Activated CD4-positive, alpha-beta T cell treated with anti-CD3 and anti-CD28 coated beads, Interleukin-2, amount 50 U/mL, for 24 hours (primary cell): ENCODE measurements at places on chromosomes 5 and 9.

DNA sequence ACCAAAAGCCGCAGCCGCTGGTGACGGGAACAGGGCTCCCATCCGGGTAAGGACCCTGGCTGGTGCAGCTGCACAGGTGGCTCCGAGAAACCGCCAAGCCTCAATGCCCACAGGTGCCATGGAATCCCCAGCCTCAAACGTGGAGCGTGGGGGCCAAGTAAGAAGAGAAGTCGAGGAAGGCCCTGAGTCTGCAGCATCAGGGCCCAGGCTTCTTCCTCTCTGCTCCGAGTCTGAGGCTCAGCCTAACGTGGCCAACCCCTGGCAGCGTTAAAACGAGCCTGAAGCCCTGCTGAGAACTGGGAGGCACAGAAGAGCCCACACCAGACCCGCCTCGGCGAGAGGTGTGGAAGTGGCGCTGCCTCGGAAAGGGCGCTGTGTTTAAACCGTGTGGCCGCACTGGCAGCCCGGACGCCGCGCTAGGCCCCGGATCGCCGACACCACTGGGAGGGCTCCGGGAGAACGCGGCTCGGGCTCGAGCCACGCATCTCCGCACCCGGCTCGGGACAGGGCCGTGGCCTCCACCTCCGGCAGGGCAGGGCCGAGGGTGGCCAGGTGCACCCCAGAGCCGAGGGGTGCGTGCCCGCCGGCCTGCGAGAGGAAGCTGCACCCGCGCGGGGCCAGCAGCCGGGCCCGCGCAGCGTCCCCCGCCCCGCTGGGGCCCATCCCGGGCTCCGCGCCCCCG is 730 bp downstream of the ZMYND19 start:
- no peak for DNase-seq

DNA sequence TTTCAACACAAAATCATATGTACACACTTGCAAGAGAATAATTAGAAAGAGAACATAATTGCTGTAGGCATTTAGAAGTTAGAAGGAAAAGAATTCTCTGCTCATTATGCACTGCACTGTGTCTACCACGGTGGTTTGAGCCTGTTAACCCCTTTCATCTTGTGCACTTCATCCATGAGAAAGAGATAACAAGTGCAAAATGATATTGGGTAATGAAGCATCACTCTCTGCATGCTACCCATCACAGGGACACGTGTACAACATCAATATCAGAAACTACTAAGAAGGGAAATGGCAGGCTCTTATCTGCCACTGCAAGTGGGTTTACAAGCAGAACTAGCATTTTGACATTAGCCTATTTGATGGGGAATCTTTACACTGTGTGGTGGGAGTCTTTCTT is 202.6 kb downstream of the CDH12 start:
- DNase-seq: no peak

DNA sequence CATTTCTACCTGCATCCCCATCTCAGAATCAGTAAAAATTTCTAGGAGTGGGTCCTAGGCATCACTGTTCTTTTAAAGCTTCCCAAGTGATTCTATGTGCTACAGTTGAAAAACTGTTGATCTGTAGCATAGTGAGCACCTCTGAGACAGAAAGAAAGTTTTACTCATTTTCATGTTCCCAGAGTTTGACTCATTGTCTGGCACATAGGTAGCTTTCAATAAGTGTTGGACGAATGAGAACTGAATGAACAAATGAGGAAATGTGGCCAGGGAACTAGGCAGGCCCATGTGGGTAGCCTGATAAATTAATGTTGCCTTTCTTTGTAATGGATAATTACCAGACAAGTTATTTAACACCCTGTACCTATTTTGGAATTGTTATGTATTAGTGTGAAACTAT is 33.8 kb downstream of the RNF180 start:
- DNase-seq: no peak

- no peak for DNase-seq
Measured at GRCh38 chr5:73630765-73631164, 4.8 kb downstream of the ARHGEF28 start.

- no peak for DNase-seq
Measured at GRCh38 chr9:13971415-13971814, 342.5 kb downstream of the NFIB start.

- no peak for DNase-seq
Measured at GRCh38 chr9:35518981-35519679, 29.2 kb downstream of the RUSC2 start.

GRCh38 chr9:78295731-78296130 is 1.2 kb upstream of the PSAT1 start:
- DNase-seq: no peak

- DNase-seq: no peak
Measured at GRCh38 chr9:132114102-132114707, 34.5 kb upstream of the MED27 start.

GRCh38 chr9:18250053-18250452 is 223.9 kb upstream of the ADAMTSL1 start:
- DNase-seq: no peak

DNA sequence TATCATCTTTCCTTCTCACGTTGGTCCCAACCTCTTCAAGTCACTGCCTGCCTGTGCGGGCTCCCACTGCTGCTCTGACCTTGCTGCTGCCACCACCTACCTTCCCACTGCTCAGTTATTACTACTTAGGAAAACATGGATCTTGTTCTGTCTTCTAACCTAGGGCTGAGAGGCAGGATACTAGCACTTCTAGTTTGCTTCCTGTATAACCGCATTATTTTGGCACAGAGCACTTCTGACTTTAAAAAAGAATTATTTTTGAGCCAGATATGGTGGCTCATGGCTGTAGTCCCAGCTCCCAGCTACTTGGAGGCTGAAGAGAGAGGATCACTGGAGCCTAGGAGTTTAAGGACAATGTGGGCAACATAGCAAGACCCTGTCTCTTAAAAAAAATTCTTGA is 135.4 kb upstream of the GNA14 start:
- no peak for DNase-seq

DNA sequence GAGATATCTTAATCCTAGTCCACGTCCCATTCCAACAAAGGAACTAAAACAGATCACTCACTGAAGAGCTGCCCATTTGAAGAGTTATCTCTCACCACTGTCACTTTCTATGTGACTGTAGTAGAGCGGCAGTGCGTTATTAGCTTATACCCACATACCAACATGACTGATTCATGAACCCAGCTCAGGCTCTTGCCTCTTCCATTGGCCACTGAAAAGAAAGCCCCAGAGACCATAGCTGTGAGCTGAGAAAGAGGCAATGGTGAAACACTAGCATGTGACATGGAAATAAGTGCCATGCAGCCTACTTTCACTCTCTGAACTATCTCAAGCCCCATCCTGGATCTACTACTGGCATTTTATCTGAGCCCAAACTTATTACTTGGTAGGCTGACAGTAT is 151.7 kb upstream of the MOCS2 start:
- no peak for DNase-seq

DNA sequence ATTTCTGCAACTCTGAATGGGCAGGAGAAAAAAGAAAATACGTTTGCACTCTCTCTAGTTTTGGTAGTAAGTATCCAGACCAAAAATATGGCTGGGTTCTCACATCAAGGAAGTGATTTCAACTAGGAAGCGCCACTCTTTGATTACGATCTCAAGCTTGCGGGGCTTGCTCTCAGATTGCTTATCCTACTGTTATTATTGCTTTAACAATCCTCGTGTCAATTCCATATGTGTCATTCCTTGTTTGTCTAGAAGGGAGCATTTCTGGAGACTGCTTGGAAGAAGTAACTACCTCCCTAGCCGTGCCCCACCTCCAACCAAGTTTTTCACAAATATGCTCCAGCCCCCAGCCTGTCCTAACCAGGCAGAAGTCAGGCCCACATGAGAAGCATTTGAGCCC is 3.5 kb downstream of the PRUNE2 start:
- no peak for DNase-seq

DNA sequence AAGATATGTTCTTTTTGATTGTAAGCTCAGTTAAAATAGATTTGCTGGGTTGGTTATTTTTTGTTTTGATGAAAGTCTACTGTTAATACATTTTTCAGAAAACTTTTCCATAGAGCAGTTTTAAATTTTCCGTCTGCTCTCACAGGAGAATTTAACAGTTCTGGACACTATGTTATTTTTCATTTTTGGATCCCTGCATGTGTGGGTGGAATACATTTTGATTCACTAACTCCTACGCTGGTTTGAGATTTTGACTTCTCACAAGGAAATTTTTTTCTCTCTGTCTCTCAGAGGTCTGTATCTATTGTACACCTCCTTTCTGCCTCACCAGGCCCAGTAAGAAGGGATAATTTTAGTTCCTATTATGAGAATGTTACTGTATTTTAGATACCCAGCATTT is 502.4 kb downstream of the CDH10 start:
- no peak for DNase-seq

- no peak for DNase-seq
Measured at GRCh38 chr5:179284751-179285631, 60.3 kb downstream of the ADAMTS2 start.

- no peak for DNase-seq
Measured at GRCh38 chr5:175878021-175878420, 6.6 kb downstream of the CPLX2 start.
